NCI-H526 (cell line): ENCODE measurements at places on chromosomes 3 and 15.

DNA sequence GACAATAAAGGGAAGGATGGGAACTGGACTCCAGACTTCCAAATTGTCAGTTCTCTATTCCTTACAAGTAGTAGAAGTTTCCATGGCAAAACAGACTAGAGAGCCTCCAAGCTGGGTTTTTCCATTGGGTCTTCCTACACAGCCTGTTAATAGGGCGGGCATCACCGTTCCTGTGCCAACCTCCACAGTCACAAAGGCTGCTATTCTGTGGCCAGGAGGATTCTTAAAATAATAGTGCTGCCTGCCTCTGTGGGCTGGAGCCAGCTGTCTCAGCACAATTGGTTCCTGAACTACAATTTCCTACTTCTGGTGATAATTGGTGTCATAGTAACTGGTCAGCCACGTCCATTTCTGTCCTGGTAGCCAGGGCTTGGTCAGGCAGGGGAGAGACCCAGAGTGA, 38.6 kb downstream of the LYZL4 start:
- DNase-seq = no peak

- DNase-seq = peak; percentile 54
These were observed 273.3 kb downstream of the NSUN3 start for GRCh38 chr3:94336046-94336753.

- no peak for DNase-seq
These were observed 39.6 kb downstream of the ATP13A3 start for GRCh38 chr3:194447161-194447560.

DNA sequence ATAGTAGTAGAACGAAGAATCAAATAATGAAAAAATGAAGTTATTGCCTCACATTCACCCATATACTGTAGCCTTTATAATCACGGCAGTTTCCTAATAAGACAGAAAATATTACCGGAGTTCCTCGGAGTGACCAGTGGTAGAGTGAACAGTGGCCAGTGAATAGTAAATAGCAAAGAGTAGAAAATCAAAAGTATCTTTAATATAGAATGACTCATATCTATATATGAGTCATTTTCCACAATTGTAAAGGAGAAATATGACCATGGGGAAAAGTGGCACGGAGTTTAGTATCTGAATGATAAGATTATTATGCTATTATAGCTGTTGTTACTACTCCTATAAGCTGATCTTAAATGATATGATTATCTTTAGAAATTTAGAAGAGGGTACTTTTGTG, 38.5 kb downstream of the ZBTB20 start:
- no peak for DNase-seq

DNA sequence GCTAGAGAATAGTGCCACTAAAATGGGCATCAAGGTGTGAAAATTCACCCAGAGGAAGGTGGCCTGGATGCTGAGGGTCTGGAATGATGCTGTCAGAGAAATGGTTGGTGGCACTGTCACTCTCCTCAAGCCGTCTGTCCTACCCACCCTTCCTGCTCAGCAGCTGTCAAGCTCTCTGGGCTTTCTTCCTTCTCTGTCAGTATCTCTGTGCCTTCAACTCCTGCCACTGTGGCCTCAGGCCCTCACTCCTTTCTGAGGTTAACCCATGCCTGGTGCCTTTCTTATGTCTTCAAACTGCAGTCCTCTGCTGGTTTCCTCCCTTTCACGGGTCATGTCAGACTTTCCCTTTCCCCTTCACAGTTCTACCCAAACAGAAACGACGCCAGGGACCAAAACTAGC, 4.4 kb downstream of the MYO5C start:
- no peak for DNase-seq

GRCh38 chr15:87537295-87537694, 719.2 kb downstream of the NTRK3 start:
- no peak for DNase-seq

DNA sequence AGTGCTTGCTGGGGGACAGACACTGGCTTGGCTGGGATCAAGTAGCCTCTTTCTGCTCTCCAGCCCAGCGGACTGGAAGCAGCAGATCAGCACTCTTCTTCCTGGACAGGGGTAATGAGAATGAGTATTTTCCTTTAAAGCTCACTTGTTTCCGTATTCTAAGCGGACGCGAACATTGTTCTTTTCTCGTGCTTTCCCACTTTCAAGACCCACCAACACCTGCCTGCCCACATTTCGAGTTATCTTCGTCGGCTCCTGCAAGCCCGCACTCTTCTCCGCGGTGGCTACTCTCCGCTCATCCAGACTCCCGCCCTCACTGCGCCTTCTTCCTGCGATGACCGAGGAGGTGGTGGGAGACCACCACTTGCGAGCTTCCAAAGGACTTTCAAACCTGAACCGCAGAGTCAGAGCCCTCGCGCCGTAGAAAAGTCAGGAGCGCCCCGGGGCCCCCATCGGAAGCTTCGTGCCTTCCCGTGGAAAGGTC, 1.6 kb upstream of the PPM1L start:
- peak; percentile 63 for DNase-seq

GRCh38 chr15:41605566-41605965, 46.6 kb downstream of the TYRO3 start:
- DNase-seq = no peak

DNA sequence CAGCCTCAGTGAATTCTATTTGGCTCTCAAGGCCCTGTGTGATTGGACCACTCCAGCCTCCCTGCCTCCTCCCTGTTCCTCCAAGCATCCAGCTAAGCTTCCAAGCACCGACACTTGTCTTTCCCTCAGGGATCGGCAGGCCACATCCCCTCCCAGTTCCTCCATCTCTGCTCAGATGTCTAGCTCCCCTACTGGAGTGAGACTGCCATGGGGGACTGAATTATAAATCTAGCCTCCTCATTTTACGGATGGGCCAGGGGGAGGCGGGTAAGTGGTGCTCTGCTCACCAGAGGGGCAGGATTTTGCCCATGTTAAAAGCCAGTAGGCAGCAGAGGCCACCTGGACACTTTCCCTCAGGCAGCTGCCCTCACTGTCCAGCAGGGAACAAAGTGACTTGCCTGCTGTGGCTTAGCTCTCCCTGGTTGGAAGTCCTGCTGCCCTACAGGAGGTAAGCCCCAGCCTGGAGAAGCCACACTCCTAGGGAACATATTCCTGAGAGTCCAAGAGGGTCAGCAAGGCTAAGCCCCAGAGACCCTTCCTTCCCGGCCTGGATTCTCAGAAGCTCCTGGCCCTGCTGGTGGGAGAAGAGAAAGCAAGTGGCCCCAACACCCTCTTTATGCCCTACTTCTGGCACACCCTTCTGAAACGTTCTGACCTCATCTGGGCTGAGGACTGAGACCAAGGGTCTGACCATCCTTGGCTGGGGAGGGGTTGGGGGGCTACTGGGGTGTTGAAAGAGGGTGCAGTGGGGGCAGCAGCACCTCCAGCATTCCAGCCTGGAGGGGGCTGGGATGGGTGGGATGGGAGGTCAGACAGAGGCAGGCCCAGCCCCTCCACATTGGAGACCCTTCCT, 9.1 kb upstream of the HHATL start:
- DNase-seq = no peak

DNA sequence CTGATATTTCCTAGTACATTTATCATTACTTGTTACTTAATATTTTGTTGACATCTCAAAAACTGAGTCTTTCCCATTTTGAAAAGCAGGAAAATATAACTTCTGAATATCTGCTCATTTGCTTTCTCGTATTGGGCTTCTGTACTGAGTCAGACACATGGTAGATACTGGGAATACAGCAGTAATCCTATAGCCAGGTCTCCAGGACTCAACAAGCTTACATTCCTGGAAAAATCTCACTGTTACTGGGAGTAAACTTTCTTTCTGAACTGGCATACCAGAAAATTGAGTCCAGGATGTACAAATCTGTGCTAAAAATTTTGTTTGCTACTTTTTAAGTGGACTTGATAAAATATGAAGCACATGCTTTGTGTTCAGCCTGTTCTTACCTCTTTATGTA, 240.4 kb downstream of the RBMS3 start:
- no peak for DNase-seq

DNA sequence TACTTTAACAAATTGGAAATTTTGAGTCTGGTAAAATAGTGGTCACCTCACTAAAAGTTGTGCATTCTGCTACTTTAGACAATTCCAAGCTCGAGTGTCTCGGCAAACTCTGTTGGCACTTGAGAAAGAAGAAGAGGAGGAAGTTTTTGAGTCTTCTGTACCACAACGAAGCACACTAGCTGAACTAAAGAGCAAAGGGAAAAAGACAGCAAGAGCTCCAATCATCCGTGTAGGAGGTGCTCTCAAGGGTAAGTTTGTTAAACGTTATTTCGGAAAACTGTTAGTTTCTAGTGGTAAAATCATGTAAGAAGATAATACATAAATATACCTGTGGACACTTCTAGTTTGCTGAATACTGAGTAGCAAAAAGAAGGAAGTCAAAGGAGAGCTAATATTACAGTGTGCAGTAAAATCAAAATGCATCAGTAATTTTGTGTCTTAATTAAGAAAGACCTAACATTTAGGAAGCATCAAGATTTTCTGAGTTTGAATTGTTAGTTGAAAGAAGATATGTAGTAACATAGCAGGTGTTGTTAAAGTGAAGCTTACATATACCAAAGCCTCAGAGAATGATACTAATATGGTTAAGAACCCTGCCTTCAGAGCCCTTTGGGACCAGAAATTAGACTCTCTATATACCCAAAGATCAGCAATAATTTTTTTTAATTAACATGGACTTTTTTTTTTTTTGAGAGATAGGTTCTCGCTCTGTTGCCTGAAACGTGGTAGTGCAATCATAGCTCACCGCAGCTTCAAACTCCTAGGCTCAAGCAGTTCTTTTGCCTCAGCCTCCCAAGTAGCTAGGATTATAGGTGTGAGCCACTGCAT, 23.0 kb downstream of the BUB1B start:
- DNase-seq = no peak

DNA sequence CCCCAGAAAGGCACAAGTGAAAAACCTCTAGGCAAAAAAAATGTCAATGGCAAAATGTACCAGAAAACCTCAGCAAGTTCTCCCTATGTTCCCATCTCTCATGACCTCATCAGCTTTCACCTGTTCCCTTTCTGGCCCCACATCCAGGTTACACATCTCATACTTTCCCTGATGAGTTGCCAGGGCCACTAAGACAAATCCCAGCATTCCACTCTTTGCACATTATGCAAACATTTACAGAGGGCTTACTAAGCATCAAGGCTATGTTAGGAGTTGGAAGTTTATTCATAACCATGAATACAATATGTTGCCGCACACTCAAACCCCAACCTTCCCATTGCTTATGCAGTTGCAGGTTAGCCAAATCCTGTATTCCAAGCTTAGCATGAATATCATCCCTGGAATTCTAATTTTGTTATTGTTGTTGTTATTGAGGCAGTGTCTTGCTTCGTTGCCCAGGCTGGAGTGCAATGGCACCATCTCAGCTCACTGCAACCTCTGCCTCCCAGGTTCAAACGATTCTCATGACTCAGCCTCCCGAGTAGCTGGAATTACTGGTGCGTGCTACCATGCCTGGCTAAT, 129.3 kb upstream of the UBE2E2 start:
- no peak for DNase-seq

GRCh38 chr15:29913528-29914135, 91.4 kb upstream of the TJP1 start:
- no peak for DNase-seq

- DNase-seq = peak; percentile 48
These were observed 37.6 kb downstream of the PTPN23 start for GRCh38 chr3:47418167-47419082.

- no peak for DNase-seq
These were observed 486.6 kb downstream of the SQOR start for GRCh38 chr15:46121441-46121840.

DNA sequence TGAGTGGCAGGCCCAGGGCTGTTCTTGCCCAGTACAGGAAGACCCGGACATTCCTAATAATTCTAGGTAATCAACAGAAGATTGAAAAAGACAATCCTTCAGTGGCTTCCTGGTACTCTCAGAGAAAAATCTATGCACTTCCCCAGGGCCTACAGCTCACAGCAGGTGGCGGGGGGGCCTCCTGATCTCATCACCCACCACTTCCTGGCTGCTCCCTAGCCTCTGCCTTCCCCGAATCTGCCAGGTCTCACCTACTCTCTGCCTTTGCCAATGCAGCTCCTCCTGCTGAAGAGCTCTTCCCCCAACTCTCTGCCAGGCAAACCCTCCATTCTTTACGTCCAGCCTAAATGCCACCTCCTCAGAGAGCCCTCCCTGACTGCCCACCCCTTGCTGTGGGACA, 37.5 kb downstream of the EHD4 start:
- DNase-seq = no peak

GRCh38 chr15:69120732-69121131, 39.7 kb upstream of the GLCE start:
- no peak for DNase-seq

- no peak for DNase-seq
These were observed 117.0 kb upstream of the TSPAN3 start for GRCh38 chr15:77187751-77188464.

GRCh38 chr3:32202496-32202895, 36.0 kb upstream of the CMTM8 start:
- DNase-seq = no peak

DNA sequence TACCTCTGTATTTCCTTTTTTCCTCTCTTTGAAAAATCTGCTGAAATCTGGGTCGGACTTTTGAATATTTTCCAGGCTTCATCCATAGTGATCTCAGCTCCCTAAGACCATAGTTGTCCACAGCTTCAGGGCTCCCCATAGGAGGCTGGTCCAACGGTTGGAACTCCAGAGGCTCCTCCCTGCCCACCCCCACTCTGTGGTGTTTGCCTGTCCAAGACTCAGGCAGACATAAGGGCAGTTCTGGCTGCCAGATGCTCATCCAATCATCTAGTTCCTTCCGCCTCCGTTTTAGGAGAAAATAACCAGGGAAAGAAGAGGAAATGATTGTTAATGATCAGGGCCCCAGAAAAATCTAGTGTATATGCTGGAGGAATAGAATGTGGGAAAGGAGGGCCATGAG, 27.9 kb upstream of the PRTG start:
- DNase-seq = no peak

GRCh38 chr3:123656691-123657090, 71.8 kb upstream of the HACD2 start:
- peak; percentile 6 for DNase-seq

DNA sequence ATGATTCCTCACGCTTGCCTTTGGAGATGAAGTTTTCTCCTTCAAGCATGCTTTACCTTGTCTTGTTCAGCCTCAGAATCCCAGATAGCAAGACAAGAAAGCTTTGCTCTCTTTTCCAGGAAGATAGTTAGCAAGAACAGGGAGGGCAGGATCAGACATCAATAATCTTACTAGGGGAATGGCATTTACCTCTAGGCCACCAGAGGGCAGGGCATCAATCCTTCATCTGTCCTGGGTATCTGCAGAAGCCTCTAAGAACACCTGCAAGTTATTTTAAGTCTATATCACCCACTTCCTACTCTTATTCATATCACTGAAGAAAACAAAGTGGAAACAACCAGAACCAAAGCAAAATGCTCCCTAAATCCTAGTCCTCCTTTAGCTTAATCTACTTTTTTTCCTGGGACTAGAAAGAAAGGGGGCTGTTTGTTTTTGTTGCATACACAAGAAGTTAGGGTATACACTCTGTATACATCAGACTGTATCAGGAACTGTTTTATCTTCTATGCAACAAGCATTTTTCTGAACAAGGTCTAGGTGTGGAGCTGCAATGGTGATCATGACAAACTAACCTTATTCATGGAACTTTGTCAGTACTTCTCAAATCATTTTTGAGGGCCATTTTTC, 862.5 kb downstream of the CADM2 start:
- DNase-seq = peak; percentile 58
